ENCODE measurements at places on chromosomes 13 and 19. TPM values are rescaled to one million over a fixed set of nuclear protein-coding genes. Genes with fewer than 3 reads are reported as not detected.

TEKTIP1 gene
- not detected for total RNA-seq

PSG5 gene
- 1.3 TPM for total RNA-seq

NCR1 gene
- total RNA-seq: not detected

KLK14 gene
- total RNA-seq: not detected

CDX2 gene
- total RNA-seq: not detected

ODAD3 gene
- 2.3 TPM for total RNA-seq
